ENCODE measurements at places on chromosomes 4 and X.

DNA sequence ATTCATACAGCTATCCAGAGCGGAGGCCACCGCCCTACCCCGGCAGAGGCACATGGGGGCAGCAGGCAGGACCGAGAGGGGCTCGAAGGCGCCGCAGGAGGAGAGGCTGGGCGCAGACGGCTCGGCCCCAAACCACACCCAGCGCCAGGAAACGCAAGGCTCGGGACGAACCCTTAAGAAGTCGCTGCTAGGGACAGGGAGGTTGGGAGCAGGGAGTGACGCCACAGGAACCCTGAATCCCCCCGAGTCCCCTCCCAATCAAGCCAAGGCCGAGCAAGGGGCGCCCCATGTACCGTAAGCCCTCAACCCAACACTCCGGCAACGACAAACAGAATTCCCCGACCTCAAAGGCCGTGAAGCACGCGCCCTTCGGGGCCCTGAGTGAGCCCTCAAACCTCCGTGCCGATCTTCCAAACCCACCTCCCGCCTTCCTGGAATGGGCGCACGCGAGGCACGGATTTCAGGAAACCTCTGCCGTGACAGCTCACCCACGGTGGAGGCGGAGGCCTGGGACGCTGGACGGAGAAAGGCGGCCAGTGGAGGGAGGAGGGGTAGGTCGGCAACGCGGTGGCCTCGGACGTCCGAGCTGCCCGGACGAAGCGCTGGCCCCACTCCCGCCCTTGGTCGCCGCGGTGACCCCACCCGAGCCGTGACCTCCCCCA lies 1.8 kb downstream of the ZFYVE28 start:
- no peak for DNase-seq

GRCh38 chr4:82201805-82202641 lies 171.8 kb downstream of the HNRNPD start:
- peak; percentile 25 for DNase-seq

- no peak for DNase-seq
These were observed 15.0 kb downstream of the RGN start for GRCh38 chrX:47093248-47093647.

GRCh38 chr4:8912506-8912905 lies 40.9 kb upstream of the HMX1 start:
- no peak for DNase-seq

GRCh38 chrX:133401536-133401935 lies 13.8 kb downstream of the GPC4 start:
- no peak for DNase-seq

DNA sequence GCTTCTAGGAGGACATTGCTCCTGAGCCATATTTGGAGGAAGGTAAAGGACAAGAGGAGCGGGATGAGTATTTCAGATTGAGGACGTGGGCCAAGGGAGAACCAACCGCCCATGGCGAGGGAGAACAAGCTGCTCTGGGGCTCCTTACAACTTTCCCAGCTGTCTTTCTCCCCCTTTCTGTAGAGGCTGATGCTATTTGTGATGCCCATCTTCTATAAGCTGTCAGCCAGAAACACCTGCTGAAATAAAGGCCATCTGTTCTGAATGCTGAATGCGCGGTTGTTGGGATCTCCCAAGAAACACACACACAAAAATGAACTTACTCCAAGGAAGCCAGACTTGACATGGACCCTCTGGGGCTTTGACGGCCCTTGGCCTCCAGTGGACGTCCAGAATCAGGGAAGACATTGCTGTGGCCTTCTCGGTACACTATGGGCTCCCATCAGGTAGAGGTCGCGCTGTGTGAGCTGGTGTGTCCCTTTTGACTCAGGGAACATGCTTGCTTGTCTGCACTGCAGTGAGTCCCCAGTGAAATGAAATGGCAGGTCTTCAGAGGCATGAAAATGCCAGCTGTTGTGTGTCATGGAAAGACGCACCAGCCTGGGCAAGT lies 30.9 kb downstream of the RWDD4 start:
- no peak for DNase-seq

GRCh38 chr4:75036046-75036830 lies 103.3 kb downstream of the PARM1 start:
- DNase-seq: no peak

GRCh38 chr4:186725469-186726425 lies 2.1 kb upstream of the FAT1 start:
- no peak for DNase-seq

- DNase-seq: no peak
These were observed 29.6 kb downstream of the FAM47B start for GRCh38 chrX:34972206-34972605.

DNA sequence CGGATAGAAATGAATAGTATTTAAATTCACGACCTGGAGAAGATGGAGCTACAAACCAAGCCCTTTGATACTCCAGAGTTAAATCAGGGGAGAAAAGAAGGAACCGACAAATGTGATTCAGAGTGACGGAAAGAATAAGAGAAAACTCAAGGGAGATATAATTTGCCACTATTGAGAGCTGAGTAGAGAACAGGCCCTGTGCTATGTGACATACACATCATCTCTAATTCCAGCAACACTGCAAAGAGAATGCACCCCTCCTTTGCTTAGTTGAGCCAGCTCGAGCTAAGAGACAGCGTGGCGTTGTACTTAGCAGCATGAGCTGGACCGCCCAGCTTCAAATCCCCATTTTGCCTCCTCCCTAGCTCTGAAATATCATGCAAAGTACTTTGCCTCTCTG lies 266.4 kb upstream of the TENM3 start:
- DNase-seq: no peak

GRCh38 chr4:31290836-31291235 lies 570.7 kb downstream of the PCDH7 start:
- no peak for DNase-seq

- DNase-seq: no peak
These were observed 212.5 kb upstream of the DKK2 start for GRCh38 chr4:107248571-107248970.

All from CD4-positive, alpha-beta T cell treated with Interleukin-6 at 100 ng/mL for 8 hours (primary cell).